Stimulated activated CD8-positive, alpha-beta memory T cell treated with anti-CD3 and anti-CD28 coated beads, Interleukin-2, amount 100 ng/mL, for 48 hours (primary cell): ENCODE measurements at places on chromosomes 1 and 21.

DNA sequence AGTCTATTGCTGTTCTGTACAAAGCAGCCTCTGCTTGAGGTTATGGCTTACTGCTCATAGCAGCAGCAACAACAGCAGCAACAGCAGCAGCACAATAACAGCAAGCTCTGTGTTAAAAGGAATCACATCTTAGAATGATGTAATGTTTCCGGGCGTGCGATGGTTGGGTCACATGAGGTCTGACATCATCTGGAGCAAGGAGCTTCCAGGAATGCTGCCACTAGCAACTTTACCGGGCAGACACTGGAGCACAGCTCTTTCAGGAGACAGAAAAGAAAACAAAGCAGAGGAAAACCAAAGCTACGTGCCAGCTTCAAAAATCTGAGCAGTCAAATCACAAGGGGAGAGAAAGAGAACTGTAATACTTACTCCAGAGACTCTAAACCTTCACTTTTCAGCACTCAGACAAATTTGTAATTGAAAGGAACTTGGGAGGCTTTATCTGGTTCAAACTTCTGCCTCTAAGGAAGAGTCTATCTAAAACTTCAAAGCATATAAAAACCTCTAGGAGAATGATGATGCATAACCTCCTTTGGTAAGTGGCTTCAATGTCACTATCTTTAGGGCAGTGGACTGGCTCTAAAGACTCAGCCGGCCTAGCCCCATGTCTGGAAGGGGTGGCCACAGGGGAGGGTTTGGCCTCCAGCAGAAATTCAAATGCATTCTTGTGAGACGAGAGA is 28.3 kb upstream of the RAB3GAP2 start:
- no peak for DNase-seq

DNA sequence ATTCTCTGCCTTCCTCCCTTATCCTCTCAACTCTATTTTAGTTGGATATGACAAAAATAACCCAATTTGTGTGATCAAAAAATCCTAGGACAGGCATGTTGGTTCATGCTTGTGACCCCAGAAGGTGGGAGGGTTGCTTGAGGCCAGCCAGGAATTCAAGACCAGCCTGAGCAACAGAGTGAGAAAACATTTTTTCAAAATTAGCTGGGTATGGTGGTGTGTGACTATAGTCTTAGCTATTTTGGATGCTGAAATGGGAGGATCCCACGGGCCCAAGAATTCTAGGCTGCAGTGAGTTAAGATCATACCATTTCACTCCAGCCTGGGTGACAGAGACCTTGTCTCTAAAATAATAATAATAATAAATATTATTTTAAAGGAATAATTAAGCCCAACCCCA is 1383.1 kb upstream of the ADGRL2 start:
- DNase-seq, result no peak

GRCh38 chr1:19412654-19413053 is 72.7 kb downstream of the CAPZB start:
- DNase-seq, result no peak

GRCh38 chr1:47507144-47507543 is 69.3 kb downstream of the FOXD2 start:
- no peak for DNase-seq

GRCh38 chr1:178607718-178608408 is 95.0 kb downstream of the TEX35 start:
- DNase-seq, result no peak

- DNase-seq, result no peak
These were observed 99.1 kb downstream of the MT1HL1 start for GRCh38 chr1:236904892-236905741.

DNA sequence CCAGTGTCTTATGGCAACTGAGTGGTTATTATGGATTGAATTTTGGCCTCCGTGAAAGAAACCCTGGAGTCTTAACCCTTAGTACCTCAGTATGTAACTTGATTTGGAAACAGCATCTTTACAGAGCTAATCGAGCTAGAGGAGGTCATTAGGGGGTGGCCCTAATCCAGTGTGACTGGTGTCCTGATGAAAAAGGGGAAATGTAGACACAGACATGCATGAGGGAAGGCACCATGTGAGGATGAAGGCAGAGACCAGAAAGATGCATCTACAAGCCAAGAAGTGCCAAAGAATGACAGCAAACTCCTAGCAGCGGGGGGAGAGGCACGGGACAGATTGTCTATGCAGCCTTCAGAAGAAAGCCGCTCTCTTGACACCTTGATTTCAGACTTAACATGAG is 14.7 kb downstream of the DOP1B start:
- no peak for DNase-seq

- DNase-seq, result no peak
These were observed 88.1 kb downstream of the CCDC30 start for GRCh38 chr1:42551180-42551579.
